ENCODE measurements at places on chromosomes 7 and 10.

- H3K27me3 ChIP-seq, result no peaks in the 10 kb centered on the region
- H3K36me3 ChIP-seq, result no peaks in the 10 kb centered on the region
- no peak overlapping the region for H3K27ac ChIP-seq
- no peak overlapping the region for H3K4me3 ChIP-seq
- H3K4me1 ChIP-seq, result no peaks in the 10 kb centered on the region
Measured at GRCh38 chr10:70690589-70690988, 18.3 kb downstream of the ADAMTS14 start.

DNA sequence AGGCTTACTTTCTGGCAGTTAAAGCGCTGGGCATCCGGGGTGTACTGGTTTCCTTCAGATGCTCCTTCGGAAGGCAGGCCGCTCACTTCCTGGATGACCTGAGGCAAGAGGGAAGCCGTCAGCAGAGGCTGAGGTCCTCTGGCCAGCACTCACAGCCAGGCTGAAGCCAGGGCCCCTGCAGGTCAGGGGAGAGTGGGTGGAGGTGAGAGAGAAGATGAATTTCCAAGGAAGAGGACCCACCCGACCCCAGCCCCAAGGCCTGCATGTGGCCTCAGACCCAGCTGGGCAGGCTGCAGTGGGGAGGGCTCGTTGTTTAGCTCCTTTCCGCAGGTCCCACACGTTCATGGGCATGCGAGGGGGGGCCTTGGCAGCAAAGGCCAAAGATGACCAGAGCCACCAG, 71.3 kb downstream of the VWA2 start:
- H3K4me1 ChIP-seq, result peaks cover 15% of the 10 kb centered on the region
- DNase-seq, result no peak
- H3K36me3 ChIP-seq, result no peaks in the 10 kb centered on the region
- H3K27me3 ChIP-seq, result no peaks in the 10 kb centered on the region

DNA sequence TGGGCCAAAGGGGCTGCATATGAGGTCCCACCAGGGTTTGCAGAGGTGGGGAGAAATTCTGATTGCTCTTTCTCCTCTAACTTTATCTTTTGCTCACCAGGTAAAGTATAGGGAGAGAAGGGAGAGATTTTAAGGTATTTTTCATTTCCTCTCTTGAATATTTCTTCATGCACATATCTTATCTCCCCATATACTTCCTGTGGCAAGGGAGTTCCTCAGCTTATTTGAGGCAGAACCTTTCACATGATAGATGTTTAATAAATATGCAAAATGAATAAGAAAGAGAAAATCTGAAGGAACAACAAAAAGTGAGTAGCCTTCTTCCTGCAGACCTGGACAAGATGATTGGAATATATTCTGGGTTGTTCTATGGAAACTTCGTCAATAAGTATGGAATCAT, 67.4 kb upstream of the PDCD4 start:
- no peaks in the 10 kb centered on the region for H3K36me3 ChIP-seq
- no peaks in the 10 kb centered on the region for H3K4me1 ChIP-seq
- no peak overlapping the region for H3K4me3 ChIP-seq

GRCh38 chr7:28329661-28330363, 82.5 kb upstream of the CREB5 start:
- H3K4me3 ChIP-seq, result no peak overlapping the region
- H3K36me3 ChIP-seq, result no peaks in the 10 kb centered on the region
- no peaks in the 10 kb centered on the region for H3K27me3 ChIP-seq
- no peak for DNase-seq
- no peak overlapping the region for H3K27ac ChIP-seq

DNA sequence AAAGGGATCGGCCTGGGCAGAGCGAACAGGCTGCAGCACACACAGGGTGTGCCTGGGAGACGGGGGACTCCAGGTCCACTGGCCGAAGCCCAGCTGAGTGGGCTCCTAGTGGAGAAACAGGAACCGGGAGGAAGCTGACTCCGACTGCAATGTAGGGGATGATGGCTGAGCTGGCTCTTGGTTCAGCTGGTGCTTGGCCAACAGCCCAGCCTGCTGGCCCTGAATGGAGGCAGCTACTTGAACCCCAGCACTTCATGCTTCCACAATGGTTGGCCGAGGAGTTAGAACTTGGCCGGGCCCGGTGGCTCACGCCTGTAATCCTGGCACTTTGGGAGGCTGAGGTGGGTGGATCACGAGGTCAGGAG, 27.0 kb upstream of the FRAT2 start:
- DNase-seq, result no peak
- no peaks in the 10 kb centered on the region for H3K27me3 ChIP-seq
- H3K4me3 ChIP-seq, result no peak overlapping the region

DNA sequence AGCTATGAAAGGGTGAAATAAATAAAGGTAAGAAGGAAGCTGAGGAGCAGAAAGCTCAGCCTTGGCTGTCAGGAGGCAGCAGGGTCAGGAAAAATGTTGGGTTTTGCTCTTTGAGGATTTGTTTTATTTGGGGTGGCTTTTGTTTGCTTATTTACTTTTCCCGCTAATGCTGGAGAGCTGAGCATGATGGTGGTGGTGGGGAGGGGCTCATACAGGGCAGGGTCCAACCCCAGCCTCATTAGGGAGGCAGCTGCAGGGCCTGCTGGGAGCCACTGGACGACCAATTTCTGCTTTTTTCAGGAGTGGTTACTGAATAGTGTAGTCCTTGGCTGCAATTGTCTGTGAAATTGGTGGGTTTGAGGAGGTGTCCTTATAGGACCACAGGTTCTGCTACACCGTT, 36.3 kb downstream of the CCM2 start:
- H3K4me3 ChIP-seq, result no peak overlapping the region
- H3K4me1 ChIP-seq, result peaks cover 20% of the 10 kb centered on the region
- H3K36me3 ChIP-seq, result peaks cover 35% of the 10 kb centered on the region
- no peak for DNase-seq
- no peak overlapping the region for H3K27ac ChIP-seq
- H3K27me3 ChIP-seq, result no peaks in the 10 kb centered on the region

GRCh38 chr10:70575874-70576802, 26.4 kb downstream of the PRF1 start:
- peaks cover 21% of the 10 kb centered on the region for H3K4me1 ChIP-seq
- H3K27ac ChIP-seq, result no peak overlapping the region
- no peak overlapping the region for H3K4me3 ChIP-seq
- H3K27me3 ChIP-seq, result no peaks in the 10 kb centered on the region
- no peak for DNase-seq
- H3K36me3 ChIP-seq, result no peaks in the 10 kb centered on the region

DNA sequence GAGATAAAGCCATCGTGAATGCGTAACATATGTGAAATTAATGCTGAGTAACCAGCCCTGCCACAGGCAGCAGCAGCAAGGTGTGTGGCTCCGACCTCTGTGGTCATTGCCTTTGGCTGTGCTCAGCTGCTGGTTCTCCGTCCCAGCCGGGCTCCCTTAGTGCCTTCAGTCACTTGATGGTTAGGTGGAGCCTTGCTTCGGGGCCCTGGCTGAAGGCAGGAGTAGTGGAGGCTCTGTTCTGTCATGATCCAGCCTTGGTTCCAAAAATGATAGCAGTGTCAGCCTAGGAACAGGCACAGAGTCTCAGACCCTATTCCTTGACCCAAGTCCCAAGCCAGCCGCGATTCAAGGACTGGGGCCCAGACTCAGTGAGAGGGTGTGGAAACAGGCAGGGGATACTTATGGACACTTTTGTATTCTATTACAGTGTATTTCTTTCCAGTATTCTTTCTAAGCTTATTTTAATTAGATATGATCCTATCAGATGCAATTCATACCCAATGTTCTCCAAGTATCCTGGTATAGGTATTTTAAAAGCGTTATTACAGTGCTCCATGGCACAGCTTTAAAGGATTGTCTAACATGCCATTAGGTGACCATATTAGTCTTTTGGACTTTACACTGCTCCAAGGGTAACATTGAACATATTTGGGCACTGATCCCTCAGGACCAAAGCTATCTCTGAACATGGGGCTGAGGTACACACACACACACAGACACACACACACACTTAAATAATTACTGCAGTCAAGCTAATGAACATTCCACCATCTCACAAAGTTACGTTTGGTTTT, 9.0 kb downstream of the SCART1 start:
- H3K27me3 ChIP-seq, result no peaks in the 10 kb centered on the region
- no peak overlapping the region for H3K27ac ChIP-seq
- DNase-seq, result no peak

DNA sequence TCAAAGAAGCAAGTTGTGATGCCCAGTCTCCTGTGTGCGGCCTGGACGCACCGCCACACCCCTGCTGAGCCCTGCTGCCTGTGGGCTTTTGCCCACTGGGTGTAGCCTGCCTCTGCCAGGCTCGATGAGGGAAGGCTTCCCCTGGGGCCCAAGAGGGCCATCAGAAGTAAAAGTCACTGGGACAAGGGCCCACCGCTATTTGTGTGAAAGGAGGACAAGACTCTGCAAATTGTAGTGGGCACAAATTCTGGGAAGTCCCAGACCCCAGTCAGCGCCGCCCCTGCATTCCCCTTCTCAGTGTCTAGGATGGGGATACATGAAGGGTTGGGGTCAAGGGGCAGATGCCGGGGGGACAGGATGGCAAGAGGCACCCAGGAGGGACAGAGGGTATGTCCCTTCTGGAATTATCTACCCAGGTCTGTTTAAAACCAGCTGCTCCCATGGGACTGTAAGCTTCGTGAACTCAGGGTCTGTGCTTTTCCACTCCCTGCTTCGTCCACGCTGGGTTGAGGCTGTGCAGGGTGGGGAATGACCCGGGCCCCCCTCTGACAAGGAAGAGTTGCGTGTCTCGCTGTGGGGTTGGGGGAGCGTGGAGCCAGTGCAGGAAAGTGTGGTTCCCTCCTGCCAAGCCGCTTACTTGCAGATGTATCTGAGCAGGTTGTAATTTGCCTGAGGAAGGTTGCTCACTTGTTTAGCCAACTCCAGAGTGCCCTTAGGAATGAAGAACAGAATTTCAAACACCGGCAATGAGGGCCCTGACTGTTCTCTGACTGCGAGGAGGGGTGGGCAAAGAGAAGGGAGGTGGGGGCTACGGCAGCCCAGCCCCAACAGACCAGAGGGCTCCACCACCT, 147.2 kb downstream of the MAPK8 start:
- peak; percentile 39 for DNase-seq
- H3K4me1 ChIP-seq, result no peaks in the 10 kb centered on the region
- H3K27ac ChIP-seq, result no peak overlapping the region
- H3K27me3 ChIP-seq, result no peaks in the 10 kb centered on the region

GRCh38 chr10:35308809-35309208, 27.5 kb upstream of the CCNY start:
- no peaks in the 10 kb centered on the region for H3K27me3 ChIP-seq
- DNase-seq, result no peak
- no peaks in the 10 kb centered on the region for H3K36me3 ChIP-seq
- peaks cover 14% of the 10 kb centered on the region for H3K4me1 ChIP-seq

DNA sequence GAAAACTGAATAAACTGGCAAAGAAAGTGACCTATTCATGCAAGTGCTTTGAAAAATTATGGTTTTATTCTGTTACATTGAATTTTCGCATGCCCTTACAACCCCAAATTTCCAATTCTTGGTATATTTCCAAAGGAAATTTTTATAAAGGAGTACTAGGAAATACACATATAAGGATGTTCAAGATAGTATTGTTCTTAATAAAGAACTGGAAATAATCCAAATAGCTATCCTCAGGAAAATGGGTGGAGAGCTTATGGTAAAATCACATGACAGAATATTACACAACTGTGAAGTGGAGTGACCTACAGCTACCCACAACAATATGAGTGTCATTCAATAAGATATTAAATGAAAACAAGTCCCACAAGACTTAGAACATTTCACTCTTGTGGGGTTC, 138.9 kb upstream of the BMPER start:
- no peaks in the 10 kb centered on the region for H3K4me1 ChIP-seq
- H3K27me3 ChIP-seq, result no peaks in the 10 kb centered on the region
- DNase-seq, result no peak
- H3K4me3 ChIP-seq, result no peak overlapping the region

- no peak for DNase-seq
- peaks cover 9% of the 10 kb centered on the region for H3K36me3 ChIP-seq
- no peak overlapping the region for H3K4me3 ChIP-seq
- H3K4me1 ChIP-seq, result peaks cover 4% of the 10 kb centered on the region
- no peak overlapping the region for H3K27ac ChIP-seq
- H3K27me3 ChIP-seq, result no peaks in the 10 kb centered on the region
Measured at GRCh38 chr7:127812540-127812939, 160.5 kb downstream of the SND1 start.

GRCh38 chr7:20201380-20201779, 15.8 kb downstream of the MACC1 start:
- no peak for DNase-seq
- no peak overlapping the region for H3K4me3 ChIP-seq
- H3K27ac ChIP-seq, result no peak overlapping the region

DNA sequence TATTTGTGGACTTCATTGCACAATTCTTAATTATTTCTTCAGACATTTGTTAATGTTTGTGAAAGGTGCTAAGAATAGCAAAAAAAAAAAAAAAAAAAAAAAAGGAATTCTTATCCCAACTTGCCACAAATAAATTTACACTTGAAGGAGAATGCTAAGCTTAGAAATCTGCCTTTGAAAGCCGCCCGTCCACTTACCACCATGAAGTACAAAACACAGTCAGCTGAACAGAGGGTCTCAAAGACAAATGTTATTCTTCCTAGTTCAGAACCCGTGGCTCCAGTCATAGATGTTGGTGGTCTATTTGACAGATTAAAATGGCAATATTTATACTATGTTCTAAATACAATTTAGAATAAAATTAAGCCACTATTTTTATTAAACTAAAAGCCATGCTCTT, 141.2 kb downstream of the ELAPOR2 start:
- H3K36me3 ChIP-seq, result peaks cover 24% of the 10 kb centered on the region
- peaks cover under 1% of the 10 kb centered on the region for H3K4me1 ChIP-seq
- no peak overlapping the region for H3K27ac ChIP-seq
- no peak for DNase-seq

DNA sequence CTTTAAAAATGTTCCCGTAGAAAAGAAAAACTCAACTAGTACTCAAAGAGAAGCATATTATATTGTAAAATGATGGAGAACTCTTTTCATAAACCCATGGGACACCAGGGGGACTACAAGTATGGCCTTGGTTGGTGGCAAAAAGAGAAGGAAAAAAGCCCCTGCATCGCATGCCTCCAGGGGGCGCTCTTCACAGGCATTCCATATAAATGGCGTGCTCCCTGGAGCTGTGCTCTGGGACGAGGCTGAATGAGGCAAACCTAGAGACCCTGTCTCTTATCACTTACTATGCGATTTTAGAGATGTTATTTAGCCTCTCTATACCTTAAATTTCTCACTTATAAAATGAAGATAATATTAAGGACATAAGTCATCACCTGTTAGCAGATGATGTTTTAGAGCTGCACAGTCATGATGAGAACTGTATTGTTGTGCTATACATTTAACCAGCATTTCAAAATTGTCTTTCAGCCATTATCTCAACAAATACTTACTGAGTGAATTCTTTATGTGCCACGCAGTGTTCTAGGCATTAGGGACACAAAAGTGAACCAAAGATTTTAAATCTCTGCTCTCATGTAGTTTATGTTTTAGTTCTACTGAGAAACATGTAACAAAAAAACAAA, 105.8 kb downstream of the ARHGAP21 start:
- H3K36me3 ChIP-seq, result peaks cover 45% of the 10 kb centered on the region
- H3K4me3 ChIP-seq, result no peak overlapping the region
- DNase-seq, result no peak
- H3K27me3 ChIP-seq, result no peaks in the 10 kb centered on the region

All from RWPE2 (cell line).